ENCODE measurements at places on chromosomes 11 and 22.

DNA sequence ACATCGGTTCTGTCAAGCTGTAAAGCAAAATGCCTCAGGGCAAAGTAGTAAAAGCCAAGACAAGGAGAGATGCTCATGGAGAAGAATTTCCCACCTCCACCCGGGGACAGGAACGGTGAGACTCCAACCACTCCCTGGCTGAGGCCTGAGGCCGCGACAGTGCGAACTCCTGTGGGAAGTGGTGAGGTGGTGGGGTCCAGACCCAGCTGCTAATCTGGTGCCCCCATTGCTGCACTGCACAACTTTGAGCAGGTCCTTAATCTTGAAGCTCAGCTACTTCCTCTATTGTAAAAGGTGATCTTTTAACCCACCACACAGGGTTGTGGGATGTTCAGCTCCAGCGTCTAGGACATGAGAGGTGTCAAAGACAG lies 83.9 kb downstream of the ZC3H12C start:
- DNase-seq, result no peak

DNA sequence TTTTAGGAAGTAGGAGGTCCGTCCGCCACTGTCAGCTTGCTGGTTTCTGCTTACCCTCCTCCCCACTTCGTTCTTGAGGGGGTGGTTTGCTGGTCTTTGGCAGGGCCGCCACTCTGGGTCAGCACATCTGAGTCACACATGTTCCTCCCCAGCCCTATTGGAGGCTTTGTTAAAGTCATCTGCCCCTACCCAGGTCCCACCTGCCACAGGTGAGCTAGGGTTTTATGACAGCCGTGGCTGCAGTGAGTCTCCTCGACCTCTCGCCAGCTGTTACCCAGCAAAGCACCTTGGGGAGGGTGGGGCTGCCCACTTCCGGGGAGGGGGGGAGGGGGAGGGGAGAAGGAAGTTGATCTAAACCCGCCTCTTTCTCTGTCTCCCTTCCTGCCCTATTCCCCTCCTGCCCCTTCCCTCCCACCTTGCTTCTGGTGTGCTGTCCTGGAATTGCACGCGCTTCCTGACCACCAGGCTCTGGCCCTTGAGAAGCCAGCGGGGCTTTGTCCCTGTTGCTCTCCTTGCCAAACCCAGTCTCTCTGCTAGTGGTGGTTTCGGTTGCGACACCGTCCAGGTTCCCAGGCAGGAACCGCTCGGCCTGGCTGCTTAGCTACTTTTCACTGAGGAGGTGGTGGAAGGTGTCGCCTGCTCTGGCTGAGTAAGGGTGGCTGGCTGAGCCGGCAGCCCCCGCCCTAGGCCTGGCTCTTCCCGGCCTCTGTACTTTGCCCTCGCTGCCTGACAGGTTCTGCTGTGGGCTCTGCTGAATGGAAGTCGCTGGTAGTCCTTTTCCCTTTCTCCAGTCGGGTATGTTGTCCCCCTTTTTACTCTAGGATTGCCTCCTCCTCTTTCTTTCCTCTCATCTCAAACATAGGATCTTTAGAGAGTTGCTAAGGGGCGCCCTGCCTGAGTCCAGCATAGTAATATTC lies 28.5 kb downstream of the RCOR2 start:
- peak; percentile 91 for DNase-seq

GRCh38 chr11:113563766-113564526 lies 88.7 kb upstream of the DRD2 start:
- DNase-seq, result no peak

DNA sequence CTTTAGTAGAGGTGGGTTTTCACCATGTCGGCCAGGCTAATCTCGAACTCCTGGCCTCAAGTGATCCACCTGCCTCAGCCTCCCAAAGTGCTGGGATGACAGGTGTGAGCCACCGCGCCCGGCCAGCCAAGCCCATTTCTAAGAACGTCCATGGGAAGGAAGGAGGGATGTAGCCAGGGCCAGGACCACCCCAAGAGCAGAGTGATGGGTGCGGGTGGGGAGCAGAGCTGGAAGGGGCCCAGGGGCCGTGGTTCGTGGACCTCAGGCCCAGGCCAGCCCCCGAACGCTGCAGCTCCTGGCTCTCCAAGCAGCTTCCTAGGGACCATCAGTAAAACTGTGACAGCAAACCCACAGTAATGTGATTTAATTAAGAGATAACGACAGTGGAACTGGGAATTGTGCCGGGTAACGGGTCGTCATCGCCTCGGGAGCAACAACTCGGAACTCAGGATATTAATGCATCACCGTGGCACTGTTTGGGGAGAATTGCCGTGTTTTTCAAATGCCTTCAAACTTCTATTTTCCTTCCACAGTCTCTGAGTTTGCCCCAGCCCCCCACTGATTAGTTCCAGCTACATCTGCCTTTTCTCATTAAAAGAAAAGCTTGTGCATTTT lies 74.3 kb downstream of the BRD1 start:
- DNase-seq, result no peak

GRCh38 chr22:28231441-28231840 lies 312.4 kb upstream of the PITPNB start:
- DNase-seq, result no peak

GRCh38 chr11:1128311-1129142 lies 29.2 kb upstream of the MUC5AC start:
- no peak for DNase-seq

- no peak for DNase-seq
These were observed 31.6 kb downstream of the SGSM3 start for GRCh38 chr22:40401981-40402406.

GRCh38 chr11:61162092-61162941 lies 1.1 kb upstream of the VPS37C start:
- peak; percentile 96 for DNase-seq

GRCh38 chr11:15720460-15720859 lies 605.7 kb downstream of the INSC start:
- no peak for DNase-seq

DNA sequence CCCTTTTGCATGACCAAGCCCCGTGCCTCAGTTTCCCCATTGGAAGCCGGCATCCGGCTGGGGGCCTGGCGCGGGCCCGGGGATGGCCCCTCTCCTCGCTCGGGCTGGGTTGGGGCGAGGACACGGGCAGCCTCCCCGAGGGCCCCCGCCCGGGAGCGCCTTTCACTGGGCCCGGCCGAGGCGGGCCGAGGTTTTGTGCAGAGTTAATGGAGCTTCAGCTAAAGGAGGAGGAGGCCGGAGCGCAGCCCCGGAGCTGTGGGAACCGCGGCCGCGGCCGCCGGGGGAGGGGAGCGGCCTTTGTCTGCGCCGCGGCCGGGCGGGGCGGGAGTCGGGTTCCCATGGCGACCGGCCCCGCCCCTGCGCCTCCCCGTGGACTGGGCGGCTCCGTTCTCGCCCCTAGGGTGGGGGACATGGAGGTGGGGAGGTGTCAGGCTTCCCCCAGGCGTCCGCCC lies 1.4 kb upstream of the MAPK11 start:
- peak; percentile 31 for DNase-seq

- DNase-seq, result no peak
These were observed 12.3 kb downstream of the NARS2 start for GRCh38 chr11:78562398-78562797.

DNA sequence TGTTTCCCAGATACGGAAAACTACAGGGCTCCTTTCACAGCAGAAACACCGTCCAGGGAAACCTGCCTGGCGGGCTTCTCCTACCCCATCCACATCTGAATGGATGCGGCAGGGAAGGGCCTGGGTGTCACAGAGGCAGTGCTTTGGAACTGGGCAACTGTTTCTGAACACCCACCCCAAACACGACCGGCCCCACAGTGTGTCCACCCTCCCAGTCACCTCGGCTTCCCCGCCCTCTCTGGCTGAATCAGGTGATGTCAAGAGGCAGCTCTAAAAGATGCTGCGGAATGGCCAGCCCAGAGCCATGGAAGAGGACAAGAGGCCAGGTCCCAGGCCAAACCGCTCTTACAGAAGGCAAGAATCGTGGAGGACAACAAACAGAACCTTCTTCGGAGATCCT lies 22.0 kb downstream of the IFT27 start:
- no peak for DNase-seq

DNA sequence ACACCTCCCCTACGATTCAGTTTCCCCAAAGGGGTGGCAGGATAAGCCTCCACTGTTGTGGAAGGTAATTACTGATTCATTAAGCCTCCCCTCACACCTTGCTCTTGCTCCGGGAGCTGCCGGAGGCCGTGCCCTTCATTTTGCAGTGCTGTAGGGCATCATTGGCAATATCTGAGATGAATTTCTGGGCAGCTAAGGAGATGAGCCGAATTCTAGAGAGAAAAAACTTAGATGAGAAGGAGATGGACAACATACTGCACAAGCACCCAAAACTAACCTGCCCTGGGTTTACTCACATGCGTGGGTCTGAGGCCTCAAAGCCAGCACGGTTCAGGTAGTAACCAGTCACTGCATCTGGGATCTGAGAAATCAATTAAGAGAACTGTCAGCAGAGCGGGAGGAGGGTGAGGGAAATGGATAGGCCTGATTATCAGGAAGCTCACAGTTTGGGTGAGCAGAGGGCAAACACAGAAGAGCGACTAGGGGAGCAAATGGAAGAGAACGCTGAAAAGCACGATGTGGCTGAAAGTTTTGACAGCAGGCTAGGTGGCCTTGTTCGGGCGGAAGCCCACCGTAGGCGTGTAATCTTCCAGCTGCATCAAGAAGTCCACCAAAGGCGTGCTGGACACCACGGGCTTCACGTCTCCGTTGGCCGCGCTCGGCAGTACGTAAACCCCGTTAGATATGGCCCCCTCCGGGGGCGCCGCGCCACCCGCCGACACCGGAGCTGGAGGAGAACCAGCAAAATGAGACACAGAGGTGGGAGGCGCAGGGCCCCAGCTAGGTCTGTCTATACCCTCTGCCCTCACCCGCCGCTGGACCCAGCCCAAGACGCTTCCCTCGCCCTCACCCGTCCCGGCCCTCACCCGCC lies 689 bp downstream of the TAF10 start:
- peak; percentile 21 for DNase-seq

DNA sequence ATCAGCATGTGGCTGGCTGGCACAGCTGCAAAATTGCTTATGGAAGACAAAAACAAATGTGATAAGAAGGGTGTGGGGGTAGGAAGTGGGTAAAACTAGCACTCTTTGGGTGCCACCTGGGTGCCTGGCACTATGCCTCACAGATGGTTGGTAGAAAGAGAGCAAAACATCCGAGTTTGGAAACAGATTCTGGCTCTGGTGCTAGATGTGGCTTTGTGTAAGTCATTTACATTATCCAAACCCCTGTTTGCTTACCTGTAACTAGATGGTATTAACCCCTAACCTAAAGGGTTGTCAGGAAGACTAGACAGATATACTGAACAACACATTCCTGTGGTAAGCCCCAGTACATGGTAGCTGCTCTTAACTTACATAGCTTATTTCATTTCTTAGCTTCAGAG lies 905.6 kb downstream of the DLG2 start:
- DNase-seq, result no peak

- no peak for DNase-seq
These were observed 145.2 kb upstream of the TEAD1 start for GRCh38 chr11:12529041-12529440.

DNA sequence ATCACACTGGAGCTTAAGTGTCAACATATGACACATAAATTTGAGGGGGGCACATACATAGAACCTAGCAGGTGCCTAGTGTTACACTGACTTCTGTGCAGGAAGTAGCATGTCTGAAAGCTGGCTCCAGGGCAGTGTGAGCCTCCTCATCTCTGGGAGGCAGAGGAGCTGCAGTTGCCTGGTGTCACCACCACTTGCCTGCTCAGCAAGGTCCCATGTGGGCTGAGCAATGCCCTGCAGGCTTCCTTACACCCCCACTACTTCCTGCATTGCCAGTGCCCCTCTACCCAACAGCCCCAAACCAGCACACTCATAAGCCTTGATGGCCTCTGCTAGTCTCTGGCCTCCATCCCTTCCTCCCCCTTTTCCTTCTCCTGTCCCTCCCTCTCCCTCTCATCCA lies 165.8 kb downstream of the BUD13 start:
- DNase-seq, result no peak

GRCh38 chr11:28834877-28835276 lies 726.7 kb downstream of the METTL15 start:
- no peak for DNase-seq

DNA sequence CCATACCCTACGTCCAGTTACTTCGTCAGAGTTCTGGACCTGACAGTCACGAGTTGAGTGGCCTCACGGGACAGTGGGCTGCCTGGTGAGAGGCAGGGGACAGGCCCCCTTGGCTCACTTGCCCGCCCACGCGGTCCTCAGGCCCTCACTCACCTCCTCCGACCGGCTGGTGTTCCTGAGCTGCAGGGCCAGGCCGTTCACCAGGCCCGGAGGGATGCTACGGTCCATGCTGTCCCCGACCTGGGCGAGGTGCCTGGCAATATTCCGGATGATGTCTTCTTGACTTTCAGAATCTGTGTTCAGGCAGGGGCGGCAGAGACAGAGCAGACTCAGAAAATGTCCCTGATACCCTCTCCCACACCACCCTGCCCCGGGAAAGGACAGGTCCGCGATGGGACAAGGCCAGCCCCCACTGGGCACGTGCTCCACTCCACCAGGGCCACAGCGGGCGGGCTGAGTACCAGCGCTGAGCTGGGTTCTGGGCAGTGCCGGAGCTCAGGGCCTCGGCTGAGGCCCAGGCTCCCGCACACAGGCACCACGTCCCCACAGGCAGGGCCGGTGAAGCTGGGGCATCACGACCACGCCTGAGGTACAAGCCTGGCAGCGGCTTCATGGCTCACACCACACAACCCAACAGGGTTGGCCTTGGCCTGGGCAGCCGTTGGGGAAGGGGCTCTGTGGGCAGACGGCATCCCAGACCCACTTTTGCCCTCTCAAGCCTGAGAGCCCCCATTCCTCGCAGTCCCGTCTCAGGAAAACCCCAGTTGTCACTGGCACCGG lies 34.9 kb downstream of the BID start:
- no peak for DNase-seq

DNA sequence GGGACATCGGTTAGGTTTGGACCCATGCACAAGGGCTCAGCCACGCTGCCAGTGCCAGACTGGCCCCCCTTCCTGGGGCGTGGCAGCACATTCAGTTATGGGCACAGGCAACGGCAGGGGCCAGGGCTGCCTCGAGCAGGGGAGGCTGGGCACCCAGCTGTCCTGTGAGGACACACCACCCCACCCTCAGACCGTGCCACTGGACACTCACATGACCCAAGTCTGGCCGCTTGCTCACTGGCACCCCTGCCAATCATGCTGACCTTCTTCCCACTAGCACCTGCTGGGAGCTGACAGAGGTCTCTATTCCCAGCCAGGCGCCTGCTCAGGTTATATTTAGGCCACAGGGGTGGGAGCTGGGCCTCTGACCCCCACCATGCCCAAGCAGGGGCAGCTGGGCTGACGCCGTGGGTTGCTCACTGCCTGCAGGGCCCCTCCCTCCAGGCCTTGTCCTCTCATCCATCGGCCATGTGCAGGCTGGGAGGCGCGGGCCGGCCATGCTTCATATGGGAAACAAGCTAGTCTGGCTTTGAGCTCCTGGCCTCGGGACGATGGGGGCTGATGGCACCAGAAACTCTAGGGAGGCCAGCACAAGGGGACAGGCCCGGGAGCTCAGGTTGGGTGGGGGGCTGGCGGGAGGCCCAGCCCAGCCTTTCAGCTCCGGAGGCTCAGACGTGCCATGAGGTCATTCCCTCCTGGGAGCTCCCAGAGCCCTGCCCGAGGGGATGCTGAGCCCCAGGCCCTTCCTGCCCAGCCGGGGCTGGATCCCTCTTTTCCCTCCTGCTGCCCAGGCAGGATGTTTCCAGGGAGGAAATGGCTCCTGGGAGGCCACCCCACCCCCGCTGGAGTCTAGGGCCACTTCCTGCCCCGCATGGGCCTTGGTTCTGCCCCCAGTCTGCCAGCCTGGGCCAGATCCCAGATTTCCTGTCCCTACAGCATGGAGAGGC lies 15.2 kb upstream of the TBX1 start:
- DNase-seq, result no peak
